Activated CD4-positive, alpha-beta memory T cell treated with anti-CD3 and anti-CD28 coated beads, Interleukin-2, amount 10 ng/mL, durations not matched to agents 7 days and 5 days (primary cell): ENCODE measurements at places on chromosomes 13 and 19.

DNA sequence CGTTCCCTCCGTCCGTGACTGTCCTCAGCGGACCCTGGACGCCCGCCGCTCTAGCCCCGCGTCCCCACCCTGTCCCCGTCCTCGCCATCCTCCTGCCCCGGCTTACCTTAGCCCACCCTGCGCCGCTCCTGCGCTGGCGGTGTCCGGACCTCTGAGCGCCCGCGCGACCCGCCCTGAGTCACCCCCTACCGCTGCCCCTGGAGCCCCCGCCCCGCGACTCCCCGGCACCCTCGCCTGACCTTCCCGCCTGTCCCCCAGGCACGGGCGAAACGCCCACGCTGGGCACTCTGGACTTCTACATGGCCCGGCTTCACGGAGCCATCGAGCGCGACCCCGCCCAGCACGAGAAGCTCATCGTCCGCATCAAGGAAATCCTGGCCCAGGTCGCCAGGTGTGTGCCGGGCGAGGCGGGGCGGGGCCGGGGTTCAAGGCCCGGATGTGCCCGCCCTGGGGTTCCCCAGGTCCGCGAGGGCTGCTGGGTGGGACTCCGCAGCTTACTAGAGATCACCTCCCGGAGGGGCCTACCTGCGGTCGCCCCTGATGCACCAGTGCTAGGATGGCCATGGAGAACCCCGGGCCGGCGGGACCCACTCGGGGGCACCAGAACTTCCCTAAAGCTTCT is 5.1 kb downstream of the HMG20B start:
- H3K27ac ChIP-seq: no peak overlapping the region
- no peaks in the 10 kb centered on the region for H3K27me3 ChIP-seq
- H3K36me3 ChIP-seq: peaks cover 13% of the 10 kb centered on the region
- H3K4me3 ChIP-seq: no peak overlapping the region
- DNase-seq: no peak
- H3K4me1 ChIP-seq: peaks cover 3% of the 10 kb centered on the region

GRCh38 chr13:40410315-40410714 is 256.1 kb downstream of the FOXO1 start:
- no peak for DNase-seq
- H3K27ac ChIP-seq: no peak overlapping the region
- peaks cover 5% of the 10 kb centered on the region for H3K36me3 ChIP-seq
- H3K27me3 ChIP-seq: peaks cover 2% of the 10 kb centered on the region

DNA sequence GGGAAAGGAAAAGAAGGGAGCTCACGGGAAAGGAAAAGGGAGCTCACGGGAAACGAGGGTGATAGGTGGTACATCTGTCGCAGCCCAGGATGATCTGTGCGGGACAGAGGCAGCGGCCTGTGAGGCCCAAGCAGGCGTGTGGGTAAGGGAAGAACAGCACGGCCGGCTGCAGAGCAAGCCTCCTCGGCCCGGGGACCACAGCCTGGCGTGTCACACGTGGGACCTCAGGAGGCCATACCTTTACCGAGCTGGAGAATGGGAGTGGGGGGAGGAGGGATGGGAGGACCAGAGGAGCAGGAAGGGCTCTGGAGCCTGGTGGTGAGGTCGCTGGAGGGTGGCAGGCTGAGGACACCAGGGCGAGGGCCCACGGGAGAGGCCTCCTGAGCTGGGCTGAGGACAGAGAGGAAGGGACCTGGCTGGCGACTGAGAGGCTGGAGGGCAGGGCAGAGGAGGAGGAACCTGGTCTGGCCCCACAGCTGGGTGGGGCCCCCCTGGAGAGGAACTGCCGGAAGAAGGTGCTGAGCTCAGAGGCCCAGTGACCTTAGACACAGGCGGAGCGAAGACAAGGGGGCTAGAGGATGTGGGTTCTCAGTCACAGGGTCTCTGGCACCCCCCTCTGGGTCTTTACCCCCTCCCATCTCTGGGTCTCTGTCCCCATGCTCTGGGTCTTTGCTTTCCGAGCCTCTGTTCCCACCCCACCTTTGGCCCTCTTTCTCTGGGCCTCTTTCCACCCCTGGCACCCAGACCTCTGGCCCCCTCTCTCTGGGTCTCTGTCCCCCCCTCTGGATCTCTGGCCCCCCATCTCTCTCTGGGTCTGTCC is 2.9 kb upstream of the FTL start:
- DNase-seq: peak; percentile 60
- no peaks in the 10 kb centered on the region for H3K27me3 ChIP-seq
- peaks cover 85% of the 10 kb centered on the region for H3K4me1 ChIP-seq
- H3K27ac ChIP-seq: peak overlapping the region; percentile 94

GRCh38 chr19:1864480-1865171 is 1.2 kb upstream of the KLF16 start:
- peaks cover 2% of the 10 kb centered on the region for H3K36me3 ChIP-seq
- peaks cover 45% of the 10 kb centered on the region for H3K4me1 ChIP-seq
- peak; percentile 67 for DNase-seq
- H3K27me3 ChIP-seq: no peaks in the 10 kb centered on the region
- peak overlapping the region; percentile 74 for H3K4me3 ChIP-seq

DNA sequence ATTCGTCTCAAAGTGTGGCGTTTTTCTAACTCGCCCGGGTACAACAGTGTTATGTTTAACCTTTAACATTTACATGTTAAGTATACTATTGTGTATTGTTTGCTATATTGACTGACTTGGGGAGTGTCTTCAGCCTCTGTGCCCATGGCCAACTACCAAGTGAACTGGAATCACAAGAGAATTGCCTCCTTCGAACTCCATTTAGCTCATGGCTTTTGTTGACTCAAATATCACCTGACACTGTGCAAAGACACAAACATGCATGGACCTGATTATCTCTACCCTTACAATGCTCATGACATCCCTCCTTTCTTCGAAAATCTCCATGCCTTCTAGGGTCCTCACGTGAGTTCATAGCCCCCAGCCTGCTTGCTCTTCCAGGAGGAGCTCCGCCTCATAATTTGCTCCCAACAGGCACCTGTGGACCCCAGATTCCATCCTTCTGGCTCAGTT is 704 bp downstream of the ZNF814 start:
- DNase-seq: no peak
- H3K36me3 ChIP-seq: peaks cover 64% of the 10 kb centered on the region
- H3K4me3 ChIP-seq: peak overlapping the region; percentile 79
- H3K27me3 ChIP-seq: no peaks in the 10 kb centered on the region
- H3K4me1 ChIP-seq: peaks cover 19% of the 10 kb centered on the region

GRCh38 chr13:107117327-107118012 is 549.5 kb upstream of the ARGLU1 start:
- no peaks in the 10 kb centered on the region for H3K27me3 ChIP-seq
- no peak overlapping the region for H3K4me3 ChIP-seq
- no peaks in the 10 kb centered on the region for H3K36me3 ChIP-seq
- DNase-seq: no peak

DNA sequence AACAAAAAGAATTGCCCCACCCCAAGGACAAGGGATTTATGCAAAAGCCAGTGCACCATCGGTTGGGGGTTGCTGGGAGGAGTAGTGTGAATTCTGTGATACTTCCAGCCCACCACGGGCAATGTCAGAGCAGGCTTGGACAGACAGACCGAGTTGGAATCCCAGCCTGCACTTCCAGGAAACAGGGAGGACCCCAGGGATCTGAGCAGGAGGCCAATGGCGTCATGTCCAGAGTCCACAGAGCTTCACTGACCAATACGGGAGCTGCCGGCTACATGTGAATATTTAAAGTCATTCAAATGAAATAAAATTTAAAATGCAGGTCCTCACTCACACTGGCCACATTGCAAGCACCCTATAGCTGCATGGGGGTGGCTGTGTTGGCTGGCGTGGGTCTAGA is 10.9 kb downstream of the ZNRF4 start:
- H3K4me3 ChIP-seq: no peak overlapping the region
- H3K4me1 ChIP-seq: no peaks in the 10 kb centered on the region
- H3K36me3 ChIP-seq: no peaks in the 10 kb centered on the region
- no peak for DNase-seq
- H3K27me3 ChIP-seq: no peaks in the 10 kb centered on the region

- H3K27ac ChIP-seq: no peak overlapping the region
- H3K36me3 ChIP-seq: no peaks in the 10 kb centered on the region
- no peak overlapping the region for H3K4me3 ChIP-seq
- H3K27me3 ChIP-seq: peaks cover 22% of the 10 kb centered on the region
- DNase-seq: no peak
Observed at GRCh38 chr19:7505288-7505681, 10.6 kb upstream of the ZNF358 start.

GRCh38 chr19:12145348-12145747 is 5.2 kb upstream of the ZNF20 start:
- H3K27me3 ChIP-seq: no peaks in the 10 kb centered on the region
- H3K4me1 ChIP-seq: peaks cover 11% of the 10 kb centered on the region
- no peak for DNase-seq
- H3K36me3 ChIP-seq: peaks cover 35% of the 10 kb centered on the region
